SJSA1 (cell line): ENCODE measurements at places on chromosomes 11 and 22. TPM values are rescaled to one million over a fixed set of nuclear protein-coding genes. Genes with fewer than 3 reads are reported as not detected.

CHST1 gene
- not detected in 2 replicates for total RNA-seq

GRCh38 chr11:17672469-17672868 is 46.9 kb upstream of the MYOD1 start:
- no peak overlapping the region for H3K27ac ChIP-seq
- no peaks in the 10 kb centered on the region; the same call in 1 of the 2 replicates for H3K4me1 ChIP-seq
- H3K4me3 ChIP-seq: no peak overlapping the region
- no peaks in the 10 kb centered on the region for H3K36me3 ChIP-seq
- no peak for DNase-seq
- peaks cover 18% of the 10 kb centered on the region; the same call in 1 of the 2 replicates for H3K27me3 ChIP-seq

VPREB3 gene
- not detected in 2 replicates for total RNA-seq

GRCh38 chr11:112013497-112014164 is 11.6 kb upstream of the DLAT start:
- DNase-seq: no peak
- H3K4me1 ChIP-seq: no peaks in the 10 kb centered on the region
- no peaks in the 10 kb centered on the region for H3K36me3 ChIP-seq
- H3K27ac ChIP-seq: no peak overlapping the region

RBMXL2 gene
- not detected in 2 replicates for total RNA-seq

DNA sequence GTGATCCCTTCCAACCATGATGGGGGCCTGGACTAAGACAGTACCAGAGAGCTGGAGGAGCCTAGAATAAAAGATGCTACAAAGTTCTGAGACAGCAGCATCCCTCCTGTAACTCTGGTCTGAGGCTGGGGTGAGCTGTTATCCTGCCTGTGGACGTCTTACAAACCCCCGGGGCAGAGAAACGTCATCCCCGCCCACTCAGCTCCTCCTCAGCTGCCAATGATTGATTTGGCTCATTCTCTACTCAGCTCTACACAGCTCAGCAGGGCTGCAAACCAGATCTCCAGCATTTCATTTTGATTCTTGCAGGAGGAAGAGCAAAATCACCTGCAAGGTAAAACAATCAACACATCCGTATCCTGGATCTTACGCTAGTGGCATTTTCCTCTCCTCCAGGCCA is 55.5 kb downstream of the CSNK2A3 start:
- no peak overlapping the region for H3K4me3 ChIP-seq
- H3K4me1 ChIP-seq: no peaks in the 10 kb centered on the region
- H3K27ac ChIP-seq: no peak overlapping the region
- DNase-seq: no peak
